ENCODE measurements at places on chromosomes 11 and 22.

GRCh38 chr11:20003351-20003750 lies 156.9 kb downstream of the DBX1 start:
- DNase-seq = no peak

DNA sequence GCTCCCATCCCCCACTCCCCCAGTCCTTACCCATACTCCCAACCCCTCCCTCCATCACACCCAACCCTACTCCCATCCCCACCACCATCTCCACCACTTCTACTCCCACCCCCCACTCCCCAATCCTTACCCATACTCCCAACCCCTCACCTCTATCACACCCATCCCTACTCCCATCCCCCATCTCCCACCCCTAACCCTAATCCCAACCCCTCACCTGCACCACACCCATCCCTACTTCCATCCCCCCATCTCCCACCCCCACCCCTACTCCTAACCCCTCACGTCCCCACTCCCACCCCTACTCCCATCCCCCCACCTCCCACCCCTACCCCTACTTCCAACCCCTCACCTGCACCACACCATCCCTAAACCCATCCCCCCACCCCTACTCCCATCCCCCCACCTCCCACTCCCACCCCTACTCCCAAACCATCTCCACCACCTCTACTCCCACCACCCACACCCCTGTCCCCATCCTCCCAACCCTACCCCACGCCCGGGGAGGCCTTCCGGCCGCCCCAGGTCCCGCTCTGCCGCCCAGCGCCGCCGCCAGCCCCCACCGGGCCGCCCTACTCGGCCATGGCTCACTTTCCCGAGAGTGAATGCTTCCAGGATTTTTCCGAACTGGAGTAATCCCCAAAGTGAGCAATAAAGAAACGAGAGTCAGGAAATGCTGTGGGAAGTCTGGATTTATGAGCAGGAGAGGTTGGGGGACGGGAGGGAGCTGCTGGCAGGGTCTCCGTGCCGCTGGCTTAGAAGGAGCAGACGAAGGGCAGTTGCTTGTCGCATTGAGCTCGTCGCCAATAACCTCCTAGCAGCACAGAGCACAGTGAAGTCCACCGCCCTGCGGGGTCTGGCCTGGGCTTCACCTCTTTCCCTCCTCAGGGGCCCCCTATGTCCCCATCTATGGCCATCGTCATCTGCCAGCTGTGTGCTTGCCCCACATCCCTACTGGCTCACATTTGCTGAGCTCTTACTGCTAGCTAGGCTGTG lies 4.6 kb downstream of the PRG3 start:
- no peak for DNase-seq

DNA sequence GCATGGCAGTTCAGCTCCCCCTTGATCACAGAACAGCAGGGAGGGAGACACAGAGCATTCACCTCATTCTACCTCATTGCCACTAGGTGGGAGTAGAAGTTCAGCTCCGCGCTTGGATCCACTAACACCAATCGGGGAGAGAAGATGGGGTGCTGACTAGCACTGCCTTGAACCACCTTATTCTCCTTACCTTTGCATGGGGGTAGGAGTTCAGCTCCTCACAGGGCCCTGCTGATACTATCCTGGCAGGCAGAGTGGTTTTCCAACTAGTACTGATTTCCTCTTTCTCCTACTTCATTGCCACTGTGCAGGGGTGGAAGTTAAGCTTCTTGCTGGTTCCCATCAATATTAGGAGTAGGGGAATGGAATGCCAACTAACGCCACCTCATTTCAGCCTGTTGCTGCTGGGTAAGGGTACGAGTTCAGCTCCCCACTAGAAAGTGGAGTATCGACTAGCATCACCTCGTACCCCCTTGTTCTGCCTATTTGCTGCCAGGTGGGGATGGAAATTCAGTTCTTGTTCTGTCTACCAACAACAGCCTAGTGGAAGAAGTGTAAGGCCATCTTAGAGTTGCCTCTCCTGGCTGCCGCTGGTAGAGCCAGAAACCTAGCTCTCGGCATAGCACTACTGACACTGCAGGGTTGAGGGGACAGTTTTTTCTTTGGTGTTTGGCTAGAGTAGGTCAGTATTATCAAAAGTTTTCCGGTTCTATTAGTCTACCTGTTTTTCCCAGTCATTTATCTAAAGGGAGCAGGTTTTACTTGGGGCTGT lies 550.9 kb upstream of the CCDC90B start:
- no peak for DNase-seq

DNA sequence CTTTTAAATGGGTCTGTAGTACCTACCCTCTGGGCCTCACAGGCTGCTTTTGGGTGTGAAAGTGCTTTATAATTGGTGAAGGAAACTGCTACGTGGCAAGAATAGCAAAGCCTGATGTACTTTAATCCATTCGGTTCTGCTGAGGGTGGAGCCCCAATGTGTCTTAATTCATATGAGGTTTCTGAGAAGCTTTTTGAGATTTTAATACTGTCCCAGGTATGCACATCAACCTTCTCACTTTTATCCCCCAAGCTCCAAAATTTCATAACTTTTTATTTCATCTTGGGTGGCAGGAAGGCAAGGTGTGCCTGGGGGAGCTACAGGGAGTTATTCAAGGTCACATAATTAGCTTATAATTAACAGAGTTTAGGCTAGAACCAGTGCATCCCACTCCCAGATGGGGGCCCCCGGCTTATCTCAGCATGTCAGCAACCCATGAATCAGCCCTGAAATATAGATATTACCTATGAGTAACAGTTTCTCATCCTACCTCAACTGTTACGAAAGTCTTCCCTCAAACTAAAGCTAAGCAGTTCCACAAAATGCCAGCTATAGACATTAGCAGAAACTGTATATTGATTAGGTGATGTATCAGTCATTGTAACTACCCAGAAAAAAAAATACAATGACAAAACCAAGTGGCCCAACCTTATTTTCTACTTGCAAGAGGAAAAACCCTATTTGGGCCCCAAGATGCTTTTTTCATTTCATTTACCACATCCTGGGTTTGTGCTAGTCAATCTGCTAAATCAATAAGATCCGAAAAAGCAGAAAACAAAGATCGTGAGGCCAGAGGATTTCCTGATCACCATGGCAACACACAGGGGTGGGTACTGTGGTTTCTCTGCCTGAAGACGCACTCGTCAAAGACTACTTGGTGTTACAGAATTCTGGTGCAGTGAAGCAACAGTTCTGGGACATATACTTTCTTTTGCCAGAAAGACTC lies 26.7 kb downstream of the CD44 start:
- peak; percentile 73 for DNase-seq

GRCh38 chr22:38257650-38258250 lies 15.1 kb downstream of the TMEM184B start:
- DNase-seq = no peak

- DNase-seq = no peak
These were observed 29.3 kb downstream of the MOB2 start for GRCh38 chr11:1457326-1457680.

GRCh38 chr11:63769042-63769713 lies 603 bp upstream of the ZFTA start:
- no peak for DNase-seq

- no peak for DNase-seq
These were observed 20.4 kb downstream of the P2RX3 start for GRCh38 chr11:57358543-57358961.

DNA sequence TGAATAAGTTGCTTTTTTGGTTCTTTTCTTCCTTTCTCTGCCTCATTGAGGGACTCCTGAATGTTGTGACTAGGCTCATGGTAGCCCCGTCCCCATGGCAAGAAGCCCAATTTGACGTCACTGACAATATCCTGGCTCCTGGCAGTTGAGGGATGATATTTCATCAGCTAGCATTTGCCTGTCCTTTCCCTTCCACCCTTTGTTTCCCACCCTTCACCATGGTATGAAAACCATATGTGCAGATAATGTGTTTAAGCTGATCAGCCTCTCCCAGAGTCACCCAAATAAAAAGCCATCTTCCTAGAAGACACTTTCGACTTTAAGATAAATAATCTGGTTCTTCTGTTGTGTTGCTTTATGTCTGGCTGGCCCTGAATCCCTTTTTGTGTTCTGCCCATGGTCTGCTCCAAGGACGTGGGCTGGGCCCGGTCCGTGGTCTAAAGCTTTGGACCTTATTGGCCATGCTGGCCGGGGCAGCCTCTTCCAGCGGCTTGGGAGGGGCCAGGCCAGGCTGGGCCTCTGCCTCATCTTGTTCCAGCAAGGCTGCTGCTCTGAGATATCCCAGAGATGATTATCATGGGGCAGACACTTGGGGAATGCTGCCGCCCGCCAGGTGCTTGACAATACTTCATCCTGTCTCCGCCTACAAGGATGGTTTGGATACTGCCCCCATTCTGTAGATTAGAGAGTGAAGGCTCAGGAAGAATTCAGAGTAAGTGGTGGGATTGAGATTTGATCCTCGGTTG lies 5.1 kb downstream of the TSPAN18 start:
- DNase-seq = no peak

GRCh38 chr11:3914805-3915204 lies 59.3 kb downstream of the STIM1 start:
- no peak for DNase-seq

- no peak for DNase-seq
These were observed 18.4 kb upstream of the CABP7 start for GRCh38 chr22:29701155-29701999.

GRCh38 chr22:25630447-25630846 lies 66.0 kb downstream of the GRK3 start:
- no peak for DNase-seq

- DNase-seq = no peak
These were observed 696.2 kb upstream of the TENM4 start for GRCh38 chr11:80136991-80137390.

DNA sequence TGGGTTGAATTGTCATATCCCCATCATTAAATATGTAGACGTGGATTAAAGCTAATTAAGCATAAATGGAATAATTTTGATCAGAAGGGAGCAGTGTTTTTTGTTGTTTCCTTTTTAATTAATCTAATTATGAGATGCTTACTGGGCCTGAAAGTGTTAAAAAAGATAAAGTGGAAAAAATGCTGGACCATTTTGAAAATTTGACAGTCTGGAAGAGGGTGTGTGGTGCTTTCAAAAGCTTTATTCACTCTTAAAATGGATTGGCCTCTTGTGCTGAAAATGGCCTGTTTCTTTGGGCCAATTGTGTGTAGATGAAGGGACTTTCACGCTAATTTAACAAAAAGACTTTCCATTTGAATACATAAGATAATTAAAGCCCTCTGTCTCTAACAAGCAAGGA lies 1.8 kb downstream of the TNRC6B start:
- DNase-seq = no peak

DNA sequence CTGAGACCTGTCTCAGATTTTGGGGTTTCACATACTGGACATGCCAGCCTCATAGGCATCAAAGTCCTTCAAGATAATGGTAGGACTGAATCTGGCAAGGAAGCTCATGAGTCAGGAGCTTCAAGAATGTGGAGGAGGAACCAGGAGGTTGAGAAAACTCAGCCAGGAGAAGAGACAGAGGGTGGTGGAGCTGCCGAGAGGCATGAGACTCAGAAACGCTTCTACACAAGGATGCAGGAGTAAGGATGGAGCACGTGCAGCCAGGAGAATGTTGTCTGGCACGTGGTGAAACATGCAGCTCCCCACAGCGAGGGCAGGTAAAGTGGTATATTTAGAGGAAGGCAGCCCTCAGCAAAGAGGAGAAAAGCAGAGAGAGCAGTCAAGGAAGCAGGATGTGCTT lies 148.7 kb upstream of the ISX start:
- DNase-seq = no peak

DNA sequence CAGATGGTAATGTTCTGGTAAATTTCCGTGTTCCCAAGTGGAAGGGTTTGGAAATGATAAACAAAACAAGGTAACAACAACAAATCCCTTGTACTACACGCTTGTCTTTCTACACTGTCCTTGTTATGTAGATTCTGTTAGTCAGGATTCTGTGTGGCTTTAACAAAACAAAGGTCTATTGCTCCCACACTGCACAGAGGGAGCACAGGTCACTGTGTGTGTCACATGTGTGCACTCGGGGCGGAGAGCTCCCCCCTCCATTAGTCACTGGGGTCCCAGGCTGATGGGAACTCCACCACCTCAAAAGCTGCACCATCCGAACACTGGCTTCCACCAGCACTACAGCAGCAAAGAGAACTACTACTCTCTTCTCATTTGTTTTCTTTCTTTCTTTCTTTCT lies 227.9 kb downstream of the NTM start:
- DNase-seq = no peak

DNA sequence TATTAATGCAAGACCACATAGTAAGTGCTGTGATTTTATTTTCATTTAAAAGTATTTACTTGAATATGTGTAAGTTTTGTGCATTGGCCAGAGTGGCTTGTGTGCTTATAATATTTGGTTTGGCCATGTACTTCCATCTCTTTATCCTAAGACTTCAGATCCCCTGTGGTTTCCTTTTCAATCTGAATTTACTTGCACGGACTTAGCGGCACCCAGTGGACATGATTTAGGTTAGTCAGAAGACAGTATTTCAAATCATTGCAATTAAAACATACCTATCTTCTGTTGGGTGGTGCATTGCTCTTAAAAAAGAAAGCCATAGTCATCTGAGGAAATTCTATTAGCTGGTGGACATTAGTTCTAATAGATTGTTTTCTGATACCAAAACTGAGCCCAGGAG lies 30.7 kb downstream of the PIWIL4 start:
- DNase-seq = no peak

- DNase-seq = no peak
These were observed 28.1 kb upstream of the SCARF2 start for GRCh38 chr22:20465759-20466077.

- DNase-seq = no peak
These were observed 605.0 kb upstream of the RAG2 start for GRCh38 chr11:37203006-37203405.

GRCh38 chr11:69361048-69361447 lies 67.1 kb downstream of the MYEOV start:
- no peak for DNase-seq

GRCh38 chr11:127733552-127733951 lies 733.0 kb upstream of the KIRREL3 start:
- DNase-seq = no peak

GRCh38 chr22:19626042-19626587 lies 88.2 kb upstream of the SEPTIN5 start:
- no peak for DNase-seq

GRCh38 chr22:43315687-43316217 lies 27.4 kb downstream of the SCUBE1 start:
- DNase-seq = no peak

DNA sequence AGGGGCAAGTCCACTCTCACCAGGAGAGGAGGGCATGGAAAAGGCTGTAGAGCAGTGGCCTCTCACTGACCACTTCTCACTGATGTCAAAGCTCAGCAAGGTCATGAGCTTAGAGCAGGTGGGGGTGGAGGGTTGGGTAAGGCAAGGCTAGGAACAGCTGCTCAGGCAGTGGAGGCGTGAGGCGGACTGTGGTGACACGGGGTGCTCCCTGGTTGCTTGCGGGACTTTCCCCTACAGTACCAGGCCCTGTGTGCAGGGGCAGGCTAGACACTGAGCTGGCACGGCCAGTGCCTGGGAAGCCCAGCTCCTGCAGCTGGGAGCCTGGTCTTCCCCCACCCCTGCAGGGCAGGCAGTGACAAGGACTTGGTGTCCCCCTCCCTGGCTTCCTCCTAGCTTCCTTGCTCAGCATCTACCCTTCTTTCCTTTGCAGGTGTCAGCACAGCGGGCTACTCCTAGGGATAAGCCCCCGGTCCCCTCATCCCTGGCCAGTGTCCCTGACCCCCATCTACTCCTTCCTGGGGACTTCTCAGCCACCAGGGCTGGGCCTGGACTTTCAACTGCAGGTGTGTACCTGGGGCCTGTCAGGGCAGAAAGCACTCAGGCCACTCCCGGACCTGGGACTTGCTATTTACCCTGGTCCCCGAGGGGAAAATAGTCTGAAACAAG lies 45.6 kb downstream of the PISD start:
- DNase-seq = peak; percentile 60
